ENCODE measurements at places on chromosomes 7 and 10.

DNA sequence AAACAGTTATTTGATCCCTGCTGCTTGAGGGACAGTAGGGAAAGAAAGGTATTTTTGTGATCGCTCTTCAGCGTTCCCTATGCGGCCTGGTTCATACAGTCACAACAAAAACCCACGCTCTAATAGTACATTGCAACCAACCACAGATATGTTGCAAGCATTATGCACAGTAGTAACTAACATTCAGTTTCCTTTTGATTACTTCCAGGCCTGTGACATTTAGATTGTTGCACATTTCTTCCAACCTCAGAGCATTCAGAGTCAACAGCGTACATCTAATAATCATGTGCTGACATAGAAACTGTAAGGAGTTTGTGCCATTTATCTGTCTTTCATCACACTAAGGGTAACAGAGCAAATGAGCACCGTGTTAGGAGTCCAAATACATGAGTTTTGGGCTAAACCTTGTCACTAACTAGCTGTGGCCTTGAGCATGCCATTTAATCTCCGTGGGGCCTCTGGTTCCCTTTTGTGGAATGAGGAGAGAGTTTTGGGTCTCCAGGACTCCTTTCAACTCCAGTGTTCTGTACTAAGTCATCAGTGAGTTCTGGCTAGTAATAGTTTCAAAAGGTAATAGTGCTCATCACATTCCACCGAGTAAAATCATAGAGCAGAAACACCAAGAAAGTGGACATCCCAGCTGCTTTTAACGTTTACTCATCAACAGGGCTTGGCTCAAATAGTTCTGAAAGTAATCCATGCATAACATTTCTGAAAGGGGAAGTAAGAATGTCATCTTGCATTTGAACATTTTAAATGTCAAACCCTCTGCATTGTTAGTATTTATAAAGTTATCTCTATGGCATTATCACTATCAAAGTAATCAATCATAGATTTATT lies 99.0 kb upstream of the FZD1 start:
- DNase-seq, result no peak

DNA sequence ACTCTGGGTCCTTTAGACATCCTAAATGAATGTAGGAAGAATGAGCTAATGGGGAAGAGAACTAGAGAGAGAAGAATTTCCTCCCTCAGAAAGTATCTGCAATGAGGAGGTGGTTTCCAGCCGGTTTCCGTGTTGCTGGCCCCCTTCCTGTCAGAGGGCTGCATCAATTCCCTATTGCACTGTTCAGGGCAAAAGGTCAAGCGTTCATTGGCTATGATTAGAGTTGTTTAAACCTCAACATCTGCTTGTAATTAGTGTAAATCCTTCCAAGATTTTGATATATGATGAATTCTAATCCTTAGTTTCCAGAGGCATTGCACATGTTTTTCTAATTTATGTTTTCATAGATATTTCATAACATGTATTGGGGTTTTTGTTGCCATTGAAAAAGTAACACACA lies 107.3 kb upstream of the SGCE start:
- no peak for DNase-seq

- DNase-seq, result no peak
These were observed 165.4 kb downstream of the SUGCT start for GRCh38 chr7:40300146-40300670.

DNA sequence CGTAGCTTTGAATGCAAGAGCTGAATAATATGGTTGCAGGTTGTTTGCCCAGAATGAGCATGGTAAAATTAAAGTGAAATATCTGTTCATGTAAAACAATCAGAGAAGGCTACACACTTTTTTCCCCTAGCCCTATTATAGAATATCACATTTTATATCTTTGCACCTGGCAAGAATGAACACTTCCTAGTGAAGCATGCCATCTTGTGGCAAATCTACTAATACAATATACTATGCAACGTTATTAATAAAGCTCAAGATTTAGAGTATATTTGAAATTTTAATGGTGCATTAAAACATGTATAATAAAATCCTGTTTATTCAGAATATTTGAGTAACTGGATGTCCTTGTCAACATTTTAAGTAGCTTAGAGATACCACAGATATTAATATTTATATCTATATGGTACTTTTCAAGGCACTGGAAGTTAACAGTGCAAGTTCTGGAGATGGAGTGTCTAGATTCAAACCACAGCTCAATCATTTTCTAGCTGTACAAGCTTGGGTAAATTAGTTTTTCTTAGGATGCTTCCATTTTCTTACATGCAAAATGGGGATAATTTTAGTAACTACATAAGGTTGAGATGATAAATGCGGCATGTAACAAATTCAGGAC lies 643.1 kb upstream of the SEMA3D start:
- no peak for DNase-seq

DNA sequence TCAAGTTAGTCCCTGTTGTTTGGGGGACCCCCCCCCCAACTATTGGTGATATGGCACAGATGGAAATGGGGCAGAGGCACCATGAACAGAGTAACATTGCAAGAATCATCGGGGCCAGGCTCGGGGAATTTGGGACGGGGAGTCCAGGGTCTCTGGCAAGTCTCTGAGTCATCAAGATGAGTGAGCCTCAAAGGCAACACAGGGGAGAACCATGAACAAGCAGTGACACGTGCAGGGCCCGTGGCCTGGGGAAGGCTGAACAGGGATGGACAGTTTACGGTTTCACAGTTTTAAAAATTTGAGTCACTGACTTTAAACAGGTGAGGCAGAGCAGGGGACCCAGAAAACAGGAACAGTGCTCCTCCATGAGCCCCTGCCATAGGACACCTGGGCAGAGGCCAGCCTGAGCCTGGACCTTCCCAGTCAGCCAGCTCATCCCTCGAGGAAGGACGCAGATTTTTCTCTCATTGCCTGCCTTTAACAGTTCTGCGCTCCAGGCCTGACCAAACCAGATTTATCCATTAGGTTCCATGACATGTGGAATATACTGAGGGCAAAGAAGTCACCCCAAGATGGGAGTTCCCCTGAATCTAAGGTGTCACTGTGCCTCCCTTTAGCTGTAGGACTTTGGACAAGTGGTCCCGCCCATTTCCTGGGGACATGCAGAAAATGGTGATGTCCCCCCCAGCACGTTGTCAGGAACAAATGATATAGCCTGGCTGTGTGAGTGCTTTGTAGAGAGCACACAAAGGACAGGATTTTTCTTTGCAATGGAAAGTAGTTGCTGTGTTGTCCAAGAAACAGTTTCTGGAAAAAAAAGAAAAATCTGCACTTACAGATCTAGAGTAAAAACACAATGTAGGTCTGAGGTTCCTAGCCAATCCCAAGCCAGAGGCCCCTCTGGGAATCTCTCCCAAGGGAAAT lies 23.8 kb downstream of the CHST15 start:
- no peak for DNase-seq

DNA sequence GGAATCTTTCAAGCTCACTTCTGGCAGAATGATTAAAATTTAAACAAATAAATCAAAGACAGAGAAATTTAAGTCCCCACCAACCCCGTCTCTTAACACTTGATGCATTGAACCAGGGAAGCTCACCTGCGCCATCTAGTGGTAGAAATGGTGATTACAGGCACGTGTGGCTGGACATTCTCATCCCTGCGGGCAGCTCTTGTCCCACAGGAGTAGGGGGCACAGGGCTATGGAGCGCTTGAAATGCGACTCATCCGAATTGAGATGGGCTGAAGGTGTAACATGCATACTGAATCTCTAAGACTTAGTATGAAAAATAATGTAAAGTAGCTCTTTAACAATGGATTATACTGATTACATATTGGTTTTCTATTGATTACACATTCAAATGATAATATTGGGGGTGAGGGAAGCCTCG lies 24.8 kb upstream of the SLIT1 start:
- DNase-seq, result peak; percentile 58

DNA sequence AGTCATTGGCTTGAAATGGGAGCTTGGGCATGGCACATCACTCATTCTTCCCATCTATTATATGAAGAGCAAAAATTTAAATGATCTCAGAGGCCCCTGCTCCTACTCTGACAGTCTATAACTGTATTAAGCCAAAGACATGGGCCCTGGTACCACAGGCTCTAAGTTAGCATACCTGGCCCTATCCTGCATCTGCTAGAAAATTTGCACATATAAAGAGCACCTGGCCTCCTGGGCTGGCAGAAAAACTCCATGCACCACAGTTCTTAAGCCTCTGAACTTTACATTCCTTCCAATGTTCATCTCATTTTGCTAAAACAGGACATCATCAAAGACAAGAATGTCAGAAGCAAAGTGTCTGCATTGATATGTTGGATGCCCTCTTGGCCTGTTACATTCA lies 29.6 kb upstream of the ANK3 start:
- DNase-seq, result no peak

DNA sequence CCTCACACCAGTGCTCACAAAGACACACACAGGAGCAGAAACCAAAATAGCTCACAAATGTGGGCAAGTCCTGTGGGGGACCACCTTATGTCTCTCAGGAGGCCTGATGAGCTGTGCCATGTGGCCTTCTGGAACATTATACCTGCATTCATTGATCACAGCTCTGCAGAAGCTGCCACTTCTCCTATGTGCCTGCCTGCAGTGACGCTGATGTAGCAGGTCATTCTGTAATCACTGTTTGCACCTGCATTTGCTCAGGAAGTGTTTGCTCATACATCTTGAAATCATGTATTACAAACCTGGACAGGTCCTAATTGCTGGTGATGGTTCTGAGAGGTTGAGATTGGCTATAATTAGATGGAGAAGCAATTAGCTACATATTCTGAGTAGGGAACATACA lies 310.2 kb downstream of the AUTS2 start:
- no peak for DNase-seq

DNA sequence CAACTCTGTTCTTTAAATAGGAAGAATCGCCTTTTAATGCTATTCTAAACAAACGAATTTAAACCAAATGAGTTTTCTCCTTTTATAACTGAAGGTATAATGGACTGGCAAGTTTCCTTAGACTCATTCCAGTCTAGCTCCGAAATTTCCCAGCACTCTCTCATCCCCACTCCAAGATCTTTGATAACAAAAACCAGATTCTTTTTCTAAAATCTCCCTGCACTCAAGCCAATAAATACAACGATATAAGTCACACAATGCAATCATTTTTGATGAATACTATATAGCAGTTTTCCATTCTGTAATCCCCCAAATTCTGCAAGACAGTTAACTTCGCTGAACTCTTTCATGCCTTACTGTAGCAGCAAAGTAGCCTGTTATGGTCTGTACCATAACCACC lies 1.9 kb downstream of the OGA start:
- DNase-seq, result no peak

GRCh38 chr10:30827531-30828120 lies 198.1 kb upstream of the LYZL2 start:
- DNase-seq, result no peak

- DNase-seq, result no peak
These were observed 14.2 kb downstream of the INSYN2A start for GRCh38 chr10:127182161-127182560.

DNA sequence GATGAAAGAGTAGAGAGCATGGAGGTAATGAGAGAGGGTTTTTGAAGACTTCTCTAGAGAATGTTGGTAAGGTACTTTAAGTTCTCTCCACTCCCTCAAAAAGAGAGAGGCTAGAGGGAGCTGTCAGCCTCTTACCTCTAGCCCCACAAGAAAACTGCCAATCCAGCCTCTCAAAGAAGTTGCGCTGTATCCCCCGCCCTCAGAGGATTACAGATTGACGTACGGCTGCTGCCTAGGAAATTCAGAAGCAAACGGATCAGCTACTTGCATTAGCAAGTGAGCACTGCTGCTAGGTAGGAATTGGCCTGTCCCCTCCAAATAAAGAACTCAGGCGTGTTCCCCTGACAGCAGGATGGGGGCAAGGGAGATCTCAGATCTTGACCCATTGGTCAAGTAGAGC lies 34.2 kb downstream of the TYW1B start:
- no peak for DNase-seq

GRCh38 chr7:80675090-80675489 lies 36.6 kb downstream of the CD36 start:
- no peak for DNase-seq

DNA sequence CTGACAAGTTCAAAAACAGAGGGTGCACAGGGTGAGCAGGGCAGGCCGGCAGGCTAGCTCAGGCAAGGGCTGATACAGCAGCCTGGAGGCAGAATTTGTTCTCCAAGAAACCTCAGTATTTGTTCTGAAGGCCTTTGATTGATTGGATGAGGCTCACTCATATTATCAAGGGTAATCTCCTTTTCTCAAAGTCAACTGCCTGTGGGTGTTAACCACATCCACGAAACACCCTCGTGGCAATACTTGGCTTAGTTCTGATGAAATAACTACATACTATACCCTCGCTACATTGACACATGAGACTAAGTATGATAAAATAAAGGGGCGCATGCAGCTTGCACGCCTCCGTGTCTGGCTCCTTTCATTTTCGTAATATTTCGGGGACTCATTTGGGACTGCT lies 4.4 kb upstream of the PPP2R2D start:
- peak; percentile 28 for DNase-seq

GRCh38 chr7:139917851-139918250 lies 88.8 kb downstream of the TBXAS1 start:
- DNase-seq, result no peak

GRCh38 chr7:116951366-116952292 lies 1.7 kb upstream of the ST7 start:
- no peak for DNase-seq

- DNase-seq, result no peak
These were observed 57.0 kb downstream of the CC2D2B start for GRCh38 chr10:95964756-95965155.

- DNase-seq, result peak; percentile 26
These were observed 92.7 kb upstream of the GPR26 start for GRCh38 chr10:123573236-123574108.

DNA sequence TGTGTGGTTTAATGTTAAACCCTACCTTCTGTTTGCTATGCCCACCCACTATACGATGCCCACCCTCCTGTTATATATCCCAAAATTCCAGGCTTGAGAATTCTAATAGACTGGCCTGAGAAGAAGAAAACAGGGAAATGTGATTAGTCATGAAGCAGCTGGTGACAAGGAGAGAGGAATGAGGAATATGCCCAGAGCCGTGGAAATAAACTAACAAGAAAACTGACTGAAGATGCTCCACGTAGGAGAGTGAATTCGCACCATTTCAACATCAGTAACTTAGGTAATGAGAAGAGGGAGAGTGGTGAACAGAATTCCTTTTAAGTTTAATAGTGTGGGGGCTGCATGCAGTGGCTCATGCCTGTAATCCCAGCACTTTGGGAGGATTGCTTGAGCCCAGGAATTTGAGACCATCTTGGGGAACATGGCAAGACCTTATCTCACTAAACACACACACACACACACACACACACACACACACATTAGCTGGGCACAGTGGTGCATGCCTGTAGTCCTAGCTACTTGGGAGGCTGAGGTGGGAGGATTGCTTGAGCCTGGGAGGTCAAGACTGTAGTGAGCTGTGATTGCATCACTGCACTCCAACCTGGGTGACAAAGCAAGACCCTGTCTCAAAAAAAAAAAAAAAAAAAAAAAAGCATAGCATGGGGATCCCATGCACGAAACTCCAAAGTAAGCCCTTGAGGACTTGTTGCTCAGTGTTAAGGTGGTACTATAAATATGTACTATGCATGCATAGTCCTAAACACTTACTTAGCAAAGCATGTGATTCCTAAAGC lies 16.1 kb upstream of the SYPL1 start:
- no peak for DNase-seq

DNA sequence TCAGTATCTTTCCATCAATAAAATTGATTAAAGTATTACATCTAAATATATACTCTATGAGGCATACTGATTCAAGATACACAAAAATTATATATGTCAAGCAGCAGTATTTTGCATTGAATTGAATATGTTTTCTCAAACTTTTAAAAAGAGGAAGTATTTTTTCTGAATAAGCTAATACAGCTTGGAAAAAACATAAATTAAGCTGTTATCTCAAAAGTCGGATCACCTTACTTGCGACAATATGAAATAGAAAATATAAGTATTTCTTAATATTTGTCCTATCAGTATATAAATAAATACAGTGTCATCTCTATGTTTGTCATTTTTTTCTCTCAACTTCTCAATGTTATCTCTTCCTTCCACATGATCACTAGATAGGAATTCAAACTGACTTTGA lies 139.3 kb downstream of the MBL2 start:
- no peak for DNase-seq

All from activated naive CD8-positive, alpha-beta T cell treated with anti-CD3 and anti-CD28 coated beads for 36 hours (primary cell).